ENCODE measurements at places on chromosomes 7 and 10.

DNA sequence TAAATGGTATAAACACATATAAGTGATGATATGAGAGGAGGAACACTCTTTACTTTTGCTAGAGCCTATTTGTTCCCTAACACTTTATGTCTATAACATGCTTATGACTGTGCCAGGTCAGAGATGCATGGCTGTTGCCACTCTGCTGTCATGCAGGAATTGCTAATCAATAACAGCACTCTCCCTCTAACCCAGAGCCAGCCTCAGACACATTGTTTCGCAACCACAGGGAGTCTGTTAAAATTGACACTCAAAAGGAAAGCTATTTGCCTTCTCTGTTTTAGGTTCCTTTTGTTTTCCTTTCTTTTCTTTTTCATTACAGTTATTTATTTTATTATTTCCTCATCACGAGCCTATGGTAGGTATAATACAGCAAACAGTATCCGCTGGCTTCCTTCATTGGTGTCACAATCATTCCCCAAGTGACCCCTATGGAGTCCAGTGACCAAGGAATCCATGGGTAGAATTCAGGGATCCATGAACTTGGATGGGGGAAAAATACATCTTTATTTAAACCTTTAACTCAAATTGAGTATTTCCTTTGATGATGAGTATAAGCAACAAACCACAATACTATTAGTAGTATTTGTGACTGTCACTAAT is 6.8 kb downstream of the PON2 start:
- DNase-seq: no peak

- DNase-seq: no peak
These were observed 68.0 kb upstream of the PCDH15 start for GRCh38 chr10:54869022-54869421.

- DNase-seq: no peak
These were observed 388.7 kb upstream of the MGMT start for GRCh38 chr10:129078346-129078745.

DNA sequence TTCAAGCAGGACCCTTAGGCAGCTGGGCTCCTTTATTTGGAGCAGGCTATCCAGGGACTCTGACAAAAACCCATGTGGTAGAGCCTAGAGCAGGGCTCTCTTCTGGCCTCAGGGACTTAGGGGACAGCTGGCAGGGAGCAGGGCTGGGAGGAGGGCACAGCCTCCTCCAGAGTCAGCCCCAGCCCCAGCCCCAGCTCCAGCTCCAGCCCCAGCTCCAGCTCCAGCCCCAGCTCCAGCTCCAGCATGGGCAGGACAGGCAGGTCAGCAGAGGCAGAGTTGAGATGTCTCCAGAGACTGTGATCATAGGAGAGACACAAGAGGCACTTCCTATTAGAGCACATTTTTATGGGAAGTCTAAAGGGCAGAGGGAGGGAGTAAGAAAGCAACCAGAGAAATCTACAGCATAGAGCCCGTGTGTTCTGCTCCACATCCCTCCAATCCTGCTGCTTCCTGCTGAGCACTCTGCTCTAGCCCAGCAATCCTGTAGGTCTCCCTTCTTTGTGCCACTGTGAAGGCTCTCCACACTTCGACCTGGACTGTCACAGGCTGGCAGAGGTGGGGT is 13.3 kb upstream of the C10orf53 start:
- DNase-seq: no peak

GRCh38 chr7:46135557-46135956 is 214.5 kb upstream of the IGFBP3 start:
- no peak for DNase-seq

DNA sequence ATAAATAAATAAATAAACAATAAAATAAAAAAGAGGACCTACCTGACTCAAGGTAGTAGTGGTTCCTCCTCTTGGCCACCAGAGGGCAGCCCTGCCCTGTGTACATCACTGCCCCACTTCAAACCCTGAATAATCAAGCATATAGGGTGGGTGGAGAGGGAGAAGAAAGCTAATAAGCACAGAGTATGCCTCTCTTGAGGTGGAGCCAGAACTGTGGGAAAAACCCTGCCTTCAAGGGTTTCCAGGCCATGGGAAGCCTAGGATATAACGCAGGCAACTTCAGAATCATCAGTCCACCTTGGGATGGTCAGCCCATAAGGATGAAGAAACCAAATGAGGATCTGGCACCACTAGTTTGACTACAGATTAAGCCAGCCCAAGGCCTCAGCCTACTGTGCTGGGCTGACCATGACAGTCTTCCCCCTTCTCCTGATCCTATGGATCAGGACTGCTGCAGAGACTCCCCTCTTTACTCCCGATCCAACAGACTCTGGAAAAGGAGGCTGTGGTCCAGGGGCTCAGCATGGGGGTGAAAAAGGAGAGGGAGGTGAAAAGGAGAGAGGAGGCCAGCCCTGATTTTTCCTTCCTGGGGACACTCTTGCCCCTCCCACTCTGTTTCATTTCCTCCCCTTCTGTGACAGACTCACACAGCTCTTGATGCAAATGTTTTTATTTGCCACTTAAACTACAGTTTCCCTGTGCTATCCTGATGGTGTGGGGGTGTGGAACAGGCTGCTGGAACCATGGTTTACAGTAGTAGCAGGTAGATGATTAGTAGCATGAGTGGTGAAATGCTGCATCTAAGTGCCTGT is 10.1 kb downstream of the AVPI1 start:
- DNase-seq: peak; percentile 77

- DNase-seq: no peak
These were observed 112.6 kb downstream of the SH3PXD2A start for GRCh38 chr10:103742824-103743223.
